ENCODE measurements at places on chromosomes 16 and 17. TPM values are rescaled to one million over a fixed set of nuclear protein-coding genes. Genes with fewer than 3 reads are reported as not detected.

GRCh38 chr16:67767953-67768352 lies 38.4 kb downstream of the RANBP10 start:
- no peak for DNase-seq

DNA sequence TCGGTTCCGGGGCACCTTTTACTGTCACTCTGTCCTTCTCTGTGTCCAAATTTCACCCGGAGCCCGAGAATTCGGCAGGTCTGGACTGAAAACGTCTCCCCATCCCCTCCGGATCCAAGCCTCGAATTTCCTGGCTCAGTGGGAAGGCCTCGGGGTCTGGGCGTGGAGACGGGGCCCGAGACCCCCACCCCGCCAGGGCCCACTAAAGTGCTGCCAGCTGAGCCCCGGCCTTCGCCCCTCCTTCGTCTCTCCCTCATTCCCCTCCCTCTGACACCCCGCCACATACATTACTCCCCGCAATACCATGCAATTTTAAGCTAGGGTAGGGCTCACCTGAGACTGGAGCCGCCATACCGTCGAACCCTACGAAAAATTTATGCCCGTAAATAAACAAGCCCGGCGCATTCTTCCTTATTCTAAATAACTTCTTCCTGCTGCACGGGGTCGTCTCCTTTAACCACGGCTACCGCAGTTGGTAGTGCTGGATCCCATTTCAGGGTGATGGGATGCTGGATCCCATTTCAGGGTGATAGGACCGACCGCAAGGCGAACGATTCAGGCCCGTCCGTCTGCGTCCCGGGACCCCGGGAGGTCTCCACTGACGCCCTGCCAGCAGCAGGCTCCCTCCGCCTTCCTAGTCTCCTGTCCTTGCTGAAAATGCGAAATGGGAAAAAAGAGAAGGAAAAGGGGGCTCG lies 4.4 kb upstream of the OR1F1 start:
- DNase-seq: no peak

- no peak for DNase-seq
Measured at GRCh38 chr17:76877437-76877836, 9.2 kb downstream of the MGAT5B start.

GRCh38 chr16:81937305-81938038 lies 73.8 kb downstream of the SDR42E1 start:
- DNase-seq: no peak

- DNase-seq: no peak
Measured at GRCh38 chr17:41785859-41786226, 668 bp downstream of the JUP start.

- DNase-seq: no peak
Measured at GRCh38 chr16:75385507-75386152, 47.7 kb downstream of the CFDP1 start.

GRCh38 chr16:3548445-3548844 lies 28.8 kb downstream of the NLRC3 start:
- DNase-seq: no peak

- no peak for DNase-seq
Measured at GRCh38 chr17:80890921-80891396, 100.7 kb upstream of the CHMP6 start.

- no peak for DNase-seq
Measured at GRCh38 chr17:33055171-33055611, 63.5 kb downstream of the SPACA3 start.

DNA sequence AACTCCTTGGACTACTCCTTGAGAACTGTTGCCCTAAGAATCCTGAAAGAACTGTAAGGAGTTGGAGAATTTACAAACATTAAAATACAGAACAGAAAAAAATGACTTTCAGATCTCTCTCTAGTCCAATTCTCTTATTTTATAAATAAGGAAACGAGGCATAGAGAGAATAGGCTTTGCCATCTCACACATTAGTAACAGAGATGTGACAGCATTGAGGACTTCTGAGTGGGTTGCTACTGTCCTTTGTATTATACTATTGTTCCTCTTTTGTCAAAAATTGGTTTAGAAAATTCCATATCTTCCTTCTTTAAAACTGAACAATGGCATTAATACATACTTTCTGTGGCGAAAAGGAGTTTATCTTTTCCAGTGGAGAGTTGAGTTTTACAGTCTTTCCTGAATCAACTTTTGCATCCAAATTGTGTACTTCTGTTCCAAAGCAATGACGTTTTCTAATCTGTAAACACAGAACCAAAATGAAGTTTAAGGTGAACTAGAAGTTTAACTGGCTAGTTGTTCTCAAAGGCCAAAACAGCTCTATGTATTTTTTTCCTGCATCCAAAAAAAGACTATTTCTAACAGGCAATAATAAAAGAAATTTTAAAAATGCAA lies 16.5 kb downstream of the BRIP1 start:
- DNase-seq: no peak

- DNase-seq: no peak
Measured at GRCh38 chr16:74868501-74868900, 93.9 kb upstream of the FA2H start.

DNA sequence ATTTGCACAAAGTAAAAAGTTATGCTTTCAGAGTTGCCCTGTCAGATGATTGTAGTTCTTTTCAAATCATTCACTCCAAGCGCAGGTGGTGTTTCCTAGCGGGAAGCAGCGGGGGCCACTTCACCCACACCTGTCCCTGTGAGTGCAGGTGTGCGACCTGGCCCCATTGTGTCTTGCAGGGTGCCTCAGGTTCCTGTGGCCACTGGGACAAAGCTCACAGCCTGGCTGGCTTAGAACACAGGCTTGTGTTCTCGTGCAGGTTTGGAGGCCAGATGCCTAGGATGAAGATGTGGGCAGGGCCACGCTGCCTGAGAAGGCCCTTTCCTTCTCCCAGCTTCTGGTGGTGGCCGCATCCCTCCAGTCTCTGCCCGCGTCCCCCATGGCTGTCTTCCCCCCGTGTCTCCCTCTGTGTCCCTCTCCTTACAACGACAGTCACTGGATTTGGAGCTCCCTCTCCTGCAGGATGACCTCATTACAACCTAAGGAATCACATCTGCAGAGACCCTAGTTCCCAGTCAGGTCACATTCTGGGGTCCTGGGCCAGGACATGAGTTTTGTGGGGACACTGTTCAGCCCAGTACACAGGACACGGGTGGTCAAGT lies 90.5 kb downstream of the NPIPB11 start:
- DNase-seq: no peak

- DNase-seq: peak; percentile 77
Measured at GRCh38 chr16:70746708-70747424, 54.1 kb downstream of the VAC14 start.

DNA sequence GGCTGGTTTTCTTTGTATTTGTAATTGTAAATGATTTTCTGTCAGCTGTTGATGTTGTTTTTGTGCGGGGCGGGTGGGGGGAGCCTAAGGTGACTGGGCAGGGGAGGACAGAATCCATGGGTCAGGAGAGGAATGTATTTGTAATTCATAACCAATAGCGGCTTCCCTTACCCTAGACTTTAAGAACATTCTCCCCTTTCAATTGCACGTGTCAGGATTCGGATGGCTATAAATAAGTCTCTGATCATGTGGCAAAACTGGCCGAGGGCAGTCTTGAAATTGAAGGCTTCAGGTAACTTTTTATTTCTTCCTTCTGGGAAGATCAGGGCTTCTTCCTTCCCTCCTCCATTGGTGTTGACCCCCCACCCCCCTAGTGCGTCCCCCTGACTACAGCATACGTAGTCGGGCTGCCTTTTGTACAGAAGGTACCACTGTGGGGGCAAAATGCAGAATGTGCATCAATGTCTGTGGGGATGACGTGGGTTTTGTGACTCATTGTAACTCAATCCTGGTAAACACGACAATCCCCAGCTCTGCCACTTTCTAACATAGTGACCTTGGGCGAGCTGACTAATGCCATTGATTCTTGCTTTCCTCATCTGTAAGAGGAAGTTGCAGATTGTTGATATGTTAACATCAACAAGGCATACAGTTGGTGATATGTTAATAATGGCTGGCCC lies 16.2 kb downstream of the MARCHF10 start:
- DNase-seq: no peak

DNA sequence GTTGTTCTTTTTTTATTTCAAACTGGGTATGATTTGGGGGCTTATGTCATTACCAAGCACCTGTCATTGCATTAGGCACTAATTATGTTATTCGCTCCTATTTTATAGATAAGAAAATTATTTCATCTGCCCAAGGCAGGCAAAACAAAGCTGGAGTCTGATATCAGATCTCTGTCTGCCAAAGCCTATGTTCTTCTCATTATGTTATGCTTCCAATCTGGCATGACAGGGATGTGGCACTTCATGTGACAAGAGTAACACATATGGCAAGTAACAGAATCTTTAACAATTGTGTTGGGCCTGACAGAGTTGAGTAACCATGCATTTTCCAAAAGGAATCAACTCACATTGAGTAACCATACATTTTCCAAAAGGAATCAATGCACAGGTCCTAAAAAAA lies 61.2 kb upstream of the TOM1L1 start:
- DNase-seq: no peak

GRCh38 chr16:66871840-66872239 lies 8.5 kb upstream of the PDP2 start:
- DNase-seq: no peak

- no peak for DNase-seq
Measured at GRCh38 chr16:9343276-9343675, 251.8 kb downstream of the HAPSTR1 start.

DNA sequence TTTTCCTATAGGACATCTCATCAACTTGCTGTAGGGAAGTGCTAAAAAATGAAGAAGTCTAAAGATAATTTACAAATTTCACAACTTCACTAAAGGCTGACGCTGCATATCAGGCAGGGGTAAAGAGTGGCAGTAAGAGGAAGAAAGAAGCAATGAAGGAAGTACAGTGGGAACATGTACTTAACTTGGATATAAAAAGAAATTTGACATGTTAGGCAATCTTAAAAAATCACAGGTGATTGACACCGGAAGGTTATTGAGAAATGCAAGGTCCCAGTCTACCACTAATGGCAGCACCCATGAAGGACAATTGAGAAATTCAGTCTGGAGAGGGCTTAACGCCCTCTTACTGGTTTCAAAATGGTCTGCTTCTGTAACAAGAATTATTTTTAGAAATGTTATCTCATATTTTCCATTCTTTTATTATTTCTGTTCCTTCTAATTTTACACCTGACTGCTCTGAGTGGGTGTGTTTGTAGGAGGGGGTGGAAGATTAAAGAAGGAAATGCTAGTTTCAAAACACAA lies 358.1 kb downstream of the KCNJ2 start:
- DNase-seq: no peak

DNA sequence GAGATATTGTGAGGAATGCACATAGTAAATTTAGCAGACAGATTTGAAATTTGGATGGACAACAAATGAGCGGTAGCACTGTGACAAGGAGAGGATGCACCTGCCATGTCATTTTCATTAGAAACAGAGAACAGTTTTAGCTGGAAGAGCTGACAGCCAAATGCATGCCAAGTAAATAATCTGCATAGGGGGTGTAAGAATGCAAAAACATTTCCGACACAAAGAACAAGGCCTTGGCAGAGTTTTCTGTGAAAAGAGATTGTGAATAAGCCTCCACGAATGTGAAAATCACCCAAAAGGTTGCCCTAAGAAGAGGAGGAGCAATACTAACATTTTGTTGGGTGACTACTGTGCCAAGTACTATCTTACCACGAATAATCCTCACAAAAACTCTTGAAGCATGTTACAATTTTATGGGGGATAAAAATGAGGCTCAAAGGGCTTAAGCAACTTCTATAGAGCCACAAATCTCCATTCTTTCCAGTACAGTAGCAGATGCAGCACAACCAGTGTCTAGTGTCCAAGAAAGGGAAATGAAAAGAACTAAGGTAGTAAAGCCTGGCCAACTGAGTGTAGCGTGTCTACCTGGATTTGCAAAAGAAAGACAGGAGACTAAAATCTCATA lies 28.3 kb downstream of the TMEM100 start:
- DNase-seq: no peak

DNA sequence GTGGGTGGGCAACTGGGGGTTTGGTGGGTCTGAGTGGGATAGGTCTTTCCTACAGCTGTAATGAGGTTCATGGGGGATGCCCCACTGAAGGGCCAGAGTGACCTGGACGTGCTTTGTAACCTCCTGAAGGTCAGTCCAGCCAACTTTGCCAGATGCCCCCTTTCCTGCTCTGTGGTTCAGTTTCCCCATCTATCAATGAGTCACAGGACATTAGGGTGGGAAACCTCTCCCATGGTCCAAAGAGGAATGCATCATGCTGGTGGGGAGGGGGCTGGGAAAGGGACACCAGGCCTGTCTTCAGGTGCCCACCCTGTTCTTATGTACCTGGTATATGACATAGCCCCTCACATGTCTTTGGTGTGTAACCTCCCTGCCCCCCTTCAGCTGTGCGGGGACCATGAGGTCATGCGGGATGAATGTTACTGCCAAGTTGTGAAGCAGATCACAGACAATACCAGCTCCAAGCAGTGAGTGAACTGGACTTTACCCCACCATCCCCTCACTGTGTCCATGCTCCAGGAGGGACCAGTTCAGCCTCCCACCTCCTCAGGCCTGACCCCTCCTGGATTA lies 24.0 kb upstream of the ALKBH5 start:
- no peak for DNase-seq

ADAMTS18 gene
- total RNA-seq: not detected

CALB2 gene
- not detected for total RNA-seq

CRHR1 gene
- total RNA-seq: not detected

KAT7 gene
- total RNA-seq: 63.5 TPM

CX3CL1 gene
- not detected for total RNA-seq

PARN gene
- total RNA-seq: 46.4 TPM

KRT25 gene
- not detected for total RNA-seq

HOXB9 gene
- 2.5 TPM for total RNA-seq

Data from activated CD4-positive, alpha-beta T cell treated with anti-CD3 and anti-CD28 coated beads for 36 hours (primary cell).